Activated CD8-positive, alpha-beta memory T cell treated with anti-CD3 and anti-CD28 coated beads for 1 hour (primary cell): ENCODE measurements at places on chromosomes 3 and 15.

GRCh38 chr3:13548696-13549622 lies at the start of gene FBLN2:
FBLN2 (plus strand) TSS chr3:13549125; CDS start chr3:13570356, 21,231 bp downstream.
- peak; percentile 18 for DNase-seq

DNA sequence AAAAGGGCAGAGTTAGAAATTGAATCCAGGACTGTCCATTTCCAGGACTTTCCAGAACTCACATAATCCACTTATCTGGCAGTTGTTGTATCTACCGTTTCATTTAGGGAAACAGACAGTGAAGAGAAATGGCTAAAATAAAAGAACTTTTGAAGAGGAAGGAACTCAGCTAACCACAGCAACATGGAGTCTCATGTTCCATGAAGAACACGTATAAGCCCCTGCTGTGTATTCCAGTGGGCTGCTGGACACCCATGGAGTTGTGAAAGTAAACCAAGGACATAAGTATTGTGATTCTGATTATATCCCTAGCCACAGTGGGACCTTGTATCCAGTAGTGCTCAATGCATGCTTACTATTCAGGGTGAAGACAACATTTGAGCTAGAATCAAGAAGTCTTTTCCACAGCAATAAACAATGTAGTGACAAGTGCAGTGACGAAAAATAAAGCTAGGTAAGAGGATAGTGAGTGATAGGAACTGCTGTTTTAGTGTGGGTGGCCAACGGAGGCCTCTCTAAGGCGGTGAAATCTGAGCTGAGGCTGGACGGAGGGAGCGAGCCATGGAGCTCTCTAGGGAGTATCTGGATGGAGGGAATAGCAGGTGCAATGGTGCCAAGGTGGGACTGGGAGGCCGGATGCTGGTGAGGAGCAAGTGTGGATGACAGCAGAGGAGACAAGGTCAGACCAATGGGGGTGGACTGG lies 26.8 kb upstream of the TRH start:
- DNase-seq = no peak

GRCh38 chr3:40267937-40268724 lies 41.4 kb upstream of the EIF1B start:
- no peak for DNase-seq

GRCh38 chr15:66912001-66912400 lies 153.4 kb upstream of the SMAD3 start:
- DNase-seq = peak; percentile 11

GRCh38 chr15:36161771-36162212 lies 417.6 kb upstream of the CDIN1 start:
- no peak for DNase-seq

DNA sequence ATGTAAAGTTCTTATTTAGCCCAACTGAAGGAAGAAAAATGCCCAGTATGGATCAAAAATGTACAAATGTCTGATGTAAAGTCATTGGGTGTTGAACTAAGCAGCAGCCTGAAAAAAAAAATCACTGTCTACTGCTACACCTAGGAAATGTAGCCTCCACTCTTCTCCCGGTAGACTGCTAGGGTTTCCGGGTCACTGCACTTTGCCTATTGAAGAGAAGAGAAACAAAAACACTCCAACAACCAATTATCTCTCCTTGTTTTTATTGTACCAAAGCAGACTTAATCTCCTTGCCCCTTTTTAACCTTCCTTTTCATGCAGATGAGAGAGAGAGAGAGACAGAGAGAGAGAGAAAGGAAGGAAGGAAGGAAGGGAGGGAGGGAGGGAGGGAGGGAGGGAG lies 140.2 kb upstream of the SETMAR start:
- no peak for DNase-seq

- no peak for DNase-seq
Measured at GRCh38 chr3:120161902-120162301, 67.7 kb upstream of the GSK3B start.

GRCh38 chr15:95825671-95826411 lies 504.7 kb upstream of the NR2F2 start:
- DNase-seq = no peak

- no peak for DNase-seq
Measured at GRCh38 chr3:10173095-10173925, 8.6 kb downstream of the IRAK2 start.

DNA sequence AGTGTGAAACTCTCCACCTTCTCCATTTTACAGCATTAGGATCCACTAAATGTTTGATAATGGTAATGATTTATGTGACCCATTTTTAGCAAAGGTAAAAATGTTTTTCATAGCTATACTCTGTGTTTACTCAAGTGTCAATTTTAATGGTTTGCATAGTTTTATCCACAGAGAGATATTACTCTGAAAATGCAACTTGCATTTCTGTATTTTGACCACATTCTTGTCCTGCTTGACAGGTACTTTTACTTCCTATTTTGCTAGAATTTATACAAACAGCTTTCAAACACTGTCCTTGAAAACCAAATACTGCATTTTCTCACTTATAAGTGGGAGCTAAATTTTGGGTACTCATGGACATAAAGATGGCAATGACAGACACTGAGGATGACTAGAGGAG lies 62.9 kb downstream of the SERPINI1 start:
- DNase-seq = no peak
